Calu3 (cell line): ENCODE measurements at places on chromosomes 13 and 19. TPM values are rescaled to one million over a fixed set of nuclear protein-coding genes. Genes with fewer than 3 reads are reported as not detected.

TMPRSS9 gene
- not detected in 2 replicates for total RNA-seq

ZNF229 gene
- total RNA-seq = 4.0 and 4.2 TPM in 2 replicates

ADAT3 gene
- 6.7 TPM in 2 replicates for total RNA-seq

SETDB2 gene
- 4.9 and 6.0 TPM in 2 replicates for total RNA-seq

PCDH20 gene
- not detected in 2 replicates for total RNA-seq

DNA sequence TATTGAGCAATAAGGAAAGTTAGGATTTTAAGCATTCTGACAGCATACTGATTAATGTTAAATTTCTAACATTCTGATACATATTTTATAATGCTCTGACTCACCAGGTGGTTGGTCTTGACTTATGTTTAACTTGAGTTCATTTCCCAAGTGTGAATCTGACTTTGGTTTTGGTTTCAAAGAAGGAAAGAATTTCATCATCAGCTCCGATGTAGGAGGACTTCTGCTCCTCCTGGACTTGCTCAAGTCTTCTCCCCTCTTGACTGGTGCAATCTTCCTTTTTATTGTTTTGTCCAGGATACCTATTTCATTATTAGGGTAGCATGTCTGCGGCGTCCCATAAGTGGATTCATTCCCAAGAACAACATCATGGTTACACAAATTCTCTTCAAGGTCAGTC lies 141.3 kb downstream of the RNF17 start:
- DNase-seq = no peak

DNA sequence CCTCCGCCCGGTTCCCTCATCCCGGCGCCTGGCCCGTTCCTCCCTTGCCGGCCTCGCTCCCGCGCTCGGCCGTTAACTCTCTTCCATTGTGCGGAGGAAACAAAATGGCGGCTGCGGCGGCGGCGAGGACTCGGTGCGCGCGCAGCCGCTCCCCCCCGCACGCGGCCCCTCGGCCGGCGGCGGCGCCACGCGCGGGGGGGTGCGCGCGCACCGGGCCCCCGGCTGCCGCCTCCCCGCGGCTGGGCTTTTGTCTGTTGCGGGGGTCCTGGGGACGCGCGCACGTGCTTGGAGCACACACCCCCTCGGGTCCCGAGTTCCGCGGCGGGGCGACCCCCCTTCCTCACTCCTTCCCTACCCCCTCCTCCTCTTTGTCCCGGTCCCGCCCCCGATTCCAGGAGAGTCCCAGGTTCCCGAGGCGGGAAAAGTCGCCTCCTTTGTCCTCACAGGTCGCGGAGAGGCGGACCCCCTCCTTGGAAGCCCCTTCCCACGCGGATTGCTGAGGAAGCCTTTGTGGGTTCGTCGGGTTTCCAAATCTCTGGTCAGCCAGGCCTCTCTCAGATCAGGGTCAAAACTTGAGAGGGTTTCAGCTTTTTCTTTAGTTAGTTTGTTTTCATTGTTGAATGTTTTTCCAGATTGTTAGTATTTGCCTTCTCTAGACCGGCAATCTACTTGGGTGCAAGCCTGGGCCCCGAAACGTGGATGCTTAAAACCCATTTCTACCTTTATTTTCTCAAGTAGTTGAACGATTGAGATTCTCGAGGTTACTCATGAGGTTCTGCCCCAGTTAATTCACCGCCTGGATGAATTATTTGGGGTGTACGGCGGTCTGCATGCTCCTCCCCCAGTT lies 687 bp downstream of the ILF3 start:
- DNase-seq = peak; percentile 41

GRCh38 chr19:23262920-23263319 lies 12.7 kb upstream of the ZNF724 start:
- no peak for DNase-seq

ICAM4 gene
- 1.6 and 1.7 TPM in 2 replicates for total RNA-seq

GRCh38 chr13:110268061-110268460 lies 38.9 kb downstream of the COL4A1 start:
- DNase-seq = no peak

ACP7 gene
- 6.6 and 9.5 TPM in 2 replicates for total RNA-seq

- DNase-seq = no peak
Measured at GRCh38 chr19:42322305-42322704, 3.1 kb upstream of the MEGF8 start.

- DNase-seq = no peak
Measured at GRCh38 chr13:66855131-66855530, 375.0 kb downstream of the PCDH9 start.

DNA sequence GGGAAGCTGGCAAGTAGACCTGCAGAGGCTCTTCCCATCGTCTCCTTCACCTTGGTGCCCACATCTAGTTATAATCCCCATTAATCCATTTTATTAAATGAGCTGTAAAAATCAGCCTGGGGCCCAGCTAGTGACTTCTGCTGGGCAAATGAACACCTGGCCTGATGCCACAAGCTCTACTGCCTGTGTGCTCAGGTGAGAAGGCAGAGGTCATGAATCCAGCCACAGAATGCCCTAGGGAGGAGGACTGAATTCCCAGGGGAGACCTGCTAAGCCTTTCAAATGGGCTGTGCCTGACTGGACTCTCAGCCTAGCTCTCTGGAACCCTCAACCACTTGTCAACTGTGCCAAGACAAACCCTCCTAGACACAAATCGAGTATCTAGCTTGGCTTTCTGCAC lies 74.0 kb downstream of the PDS5B start:
- DNase-seq = peak; percentile 0

CCL25 gene
- not detected in 2 replicates for total RNA-seq

KLK3 gene
- total RNA-seq = not detected in 2 replicates

KIR3DL1 gene
- total RNA-seq = not detected in 2 replicates

- peak; percentile 85 for DNase-seq
Measured at GRCh38 chr19:12806242-12807081, at the start of gene RNASEH2A. Gene RNASEH2A (plus strand): TSS chr19:12806584. CDS start chr19:12806674, 90 bp downstream.

DNA sequence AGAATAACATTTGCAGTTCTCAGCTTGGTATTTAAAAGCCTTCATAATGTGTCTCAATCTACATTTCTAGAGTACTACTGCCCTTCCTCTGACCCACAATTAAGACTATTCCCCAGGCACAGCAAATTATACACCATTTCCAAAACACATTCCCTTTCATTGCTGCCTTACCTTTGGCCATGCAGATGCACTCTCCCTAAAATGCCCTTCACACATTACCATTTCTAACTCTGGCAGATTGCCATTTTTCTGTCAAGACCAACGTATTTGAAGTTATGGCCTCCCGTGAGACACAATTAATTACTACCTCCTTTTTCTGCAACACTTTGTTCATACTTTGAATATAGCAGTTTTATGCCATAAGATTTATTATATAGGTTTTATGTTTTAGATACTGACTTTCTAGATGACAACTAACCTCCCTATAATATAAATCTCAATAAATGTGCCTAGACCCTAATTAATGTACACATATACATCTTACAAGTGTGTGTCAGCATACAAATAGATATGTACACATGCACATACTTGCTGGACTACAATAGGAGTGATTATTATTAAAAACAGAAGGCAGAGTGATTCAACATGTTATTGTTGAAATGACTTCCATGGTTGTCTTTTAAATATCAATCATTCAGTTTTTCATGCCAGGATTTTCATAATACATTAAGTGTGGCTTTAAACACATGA lies 2902.5 kb downstream of the PCDH9 start:
- DNase-seq = no peak

DNA sequence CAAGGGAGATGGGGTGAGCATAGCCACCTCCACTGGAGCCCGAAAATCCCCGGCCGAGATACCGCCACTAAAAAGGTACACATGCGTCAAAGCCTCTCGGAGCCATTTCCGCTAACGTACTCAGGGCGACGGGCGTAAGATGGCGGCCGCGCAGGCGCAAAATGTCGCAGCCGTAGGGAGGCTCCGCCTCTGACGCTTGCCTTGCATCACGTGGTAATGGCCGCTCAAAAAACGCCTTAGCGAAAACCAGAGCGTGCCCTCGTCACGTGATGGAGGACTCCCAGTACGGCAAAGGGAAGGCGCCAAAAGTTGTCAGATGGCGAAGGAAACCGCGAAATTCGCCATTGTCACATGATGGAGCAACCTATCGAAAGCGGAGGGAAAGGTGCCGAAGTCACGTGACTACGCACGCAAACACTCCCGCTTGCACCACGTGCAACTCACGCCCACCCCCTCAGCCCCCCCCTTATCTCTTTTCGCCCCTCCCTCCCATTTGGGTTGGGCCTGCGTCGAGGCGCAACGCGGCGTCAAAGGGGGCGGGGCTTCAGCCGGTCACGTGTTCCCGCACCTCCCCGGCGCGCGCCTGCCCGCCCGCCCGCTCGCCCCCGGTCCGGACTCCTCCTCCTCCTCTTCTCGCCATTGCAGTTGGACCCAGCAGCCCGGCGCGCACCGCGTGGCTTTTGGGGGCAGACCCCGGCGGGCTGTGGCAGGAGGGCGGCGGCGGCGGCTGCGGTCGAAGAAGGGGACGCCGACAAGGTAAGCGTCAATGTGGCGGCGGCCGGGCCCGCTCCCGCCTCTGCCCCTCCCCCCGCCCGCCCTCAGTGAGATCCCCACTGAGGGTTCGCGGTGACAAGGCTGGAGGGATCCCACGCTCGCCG lies at the start of gene ILF3:
Gene ILF3, plus strand, starts transcription at position 615 of the 878 bp plus-strand sequence. CDS start 16,260 bp downstream, outside the sequence.
- DNase-seq = peak; percentile 95

DNA sequence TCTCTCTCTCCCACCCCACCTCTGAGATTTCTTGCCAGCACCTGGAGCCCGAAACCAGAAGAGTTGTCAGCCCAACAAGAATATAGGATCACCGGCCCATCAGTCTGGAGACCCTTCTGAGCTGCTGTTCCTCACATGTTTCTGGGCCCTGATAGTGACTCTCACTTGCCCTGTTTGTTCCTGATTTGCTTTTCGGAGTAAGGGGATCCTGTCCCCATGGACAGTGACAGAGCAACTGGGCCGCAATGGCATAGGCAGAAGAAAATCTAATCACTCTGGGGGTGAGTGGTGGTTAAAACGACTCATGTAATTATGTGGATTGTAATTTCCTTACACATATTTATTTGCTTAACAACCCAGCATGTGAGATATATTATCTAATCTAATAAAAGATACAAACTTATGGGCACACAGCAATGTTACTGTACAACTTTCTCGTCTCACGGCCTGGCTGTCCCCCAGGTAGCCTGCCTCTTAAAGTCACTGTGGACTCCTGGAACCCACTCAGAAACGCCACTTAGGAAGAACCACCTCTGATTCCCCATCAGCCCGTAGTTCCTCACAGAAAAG lies 663 bp upstream of the SMAD9 start:
- DNase-seq = no peak

DNA sequence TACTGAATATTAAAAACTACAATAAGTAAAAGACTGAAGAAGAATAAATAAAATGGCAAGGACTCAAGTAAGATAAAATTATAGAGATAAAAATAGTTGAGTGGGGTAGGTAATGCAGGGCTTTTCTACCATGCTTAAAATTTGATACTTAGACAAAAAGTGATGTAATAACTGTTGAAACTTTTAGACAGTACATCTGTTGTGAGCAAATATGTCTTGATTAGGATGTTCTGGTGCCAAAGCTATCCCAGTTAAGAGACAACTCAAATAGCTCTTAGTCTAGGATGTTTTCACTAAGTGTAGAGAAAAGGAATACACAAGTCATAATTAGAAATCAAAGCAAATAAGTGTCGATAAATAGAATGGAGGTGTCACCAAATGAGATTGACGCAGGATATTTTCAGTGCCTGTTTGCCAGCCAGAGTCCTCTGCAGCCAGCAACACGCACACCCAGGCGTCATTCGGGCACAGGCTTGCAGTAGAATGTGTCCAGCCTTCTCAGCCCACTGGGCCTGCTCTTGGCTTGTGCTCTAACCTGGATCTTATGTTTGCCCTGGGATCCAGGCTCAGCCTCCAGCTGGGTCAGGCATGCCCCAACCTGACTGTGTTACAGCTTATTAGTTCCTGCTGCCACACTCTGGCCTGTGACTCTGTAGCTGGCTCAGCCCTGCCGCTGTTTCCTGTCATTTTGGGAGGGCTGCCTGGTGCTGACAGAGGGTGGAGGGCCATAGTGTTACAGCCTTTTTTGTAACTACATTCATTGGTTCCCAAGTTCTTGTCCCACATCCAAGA lies 766.2 kb downstream of the PCDH17 start:
- no peak for DNase-seq

IL12RB1 gene
- total RNA-seq = not detected in 2 replicates

DNA sequence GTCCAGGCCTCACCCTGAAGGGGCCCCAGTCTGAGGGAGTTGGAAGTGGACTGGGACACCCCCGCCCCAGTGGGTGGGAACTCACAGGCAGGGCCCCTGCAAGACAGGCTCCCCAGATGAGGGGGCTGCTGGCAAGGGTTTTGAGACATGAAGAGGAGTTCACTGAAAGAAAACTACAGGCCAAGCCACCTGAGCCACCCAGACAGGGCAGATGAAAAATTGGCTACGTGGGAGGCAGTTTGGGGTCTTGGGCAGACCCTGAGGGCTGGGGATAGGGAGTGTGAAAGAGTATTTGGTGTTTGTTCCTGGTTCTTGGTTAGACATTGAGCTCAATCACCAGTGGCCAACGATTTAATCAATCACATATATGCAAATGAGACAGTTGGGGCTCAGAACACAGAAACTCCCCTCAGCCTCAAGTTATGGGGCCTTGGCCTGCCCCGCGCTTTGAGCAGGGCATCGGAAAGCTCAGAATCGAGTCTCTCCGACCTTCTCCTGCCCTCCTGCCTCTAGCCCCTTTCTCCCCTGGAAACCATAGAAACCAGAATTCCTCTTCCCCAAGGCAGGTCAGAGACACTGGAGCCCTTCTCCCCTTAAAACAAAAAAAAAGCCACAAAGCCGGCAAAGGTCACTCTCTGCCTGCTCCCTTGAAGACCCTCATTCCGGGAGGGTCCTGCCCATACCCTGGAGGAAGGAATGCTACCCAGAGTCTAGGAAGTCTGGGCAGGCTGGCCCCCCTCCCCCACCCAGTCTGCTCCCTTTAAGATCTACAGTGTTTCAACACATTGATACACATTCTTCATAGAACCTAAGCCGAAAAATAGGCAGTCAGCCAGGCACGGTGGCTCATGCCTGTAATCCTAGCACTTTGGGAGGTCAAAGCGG lies 1.3 kb upstream of the ISYNA1 start:
- DNase-seq = peak; percentile 37

APBA3 gene
- total RNA-seq = 18.1 and 19.6 TPM in 2 replicates

GRCh38 chr19:55258476-55258827 lies 365 bp downstream of the PPP6R1 start:
- DNase-seq = no peak

CATSPERD gene
- total RNA-seq = not detected in 2 replicates

GIPC3 gene
- not detected in 2 replicates for total RNA-seq

MEF2B gene
- 1.7 and 2.3 TPM in 2 replicates for total RNA-seq

- DNase-seq = no peak
Measured at GRCh38 chr13:102757006-102757405, 16.6 kb downstream of the TEX30 start.

- DNase-seq = peak; percentile 95
Measured at GRCh38 chr19:47231215-47232054, 436 bp upstream of the BBC3 start.

DNA sequence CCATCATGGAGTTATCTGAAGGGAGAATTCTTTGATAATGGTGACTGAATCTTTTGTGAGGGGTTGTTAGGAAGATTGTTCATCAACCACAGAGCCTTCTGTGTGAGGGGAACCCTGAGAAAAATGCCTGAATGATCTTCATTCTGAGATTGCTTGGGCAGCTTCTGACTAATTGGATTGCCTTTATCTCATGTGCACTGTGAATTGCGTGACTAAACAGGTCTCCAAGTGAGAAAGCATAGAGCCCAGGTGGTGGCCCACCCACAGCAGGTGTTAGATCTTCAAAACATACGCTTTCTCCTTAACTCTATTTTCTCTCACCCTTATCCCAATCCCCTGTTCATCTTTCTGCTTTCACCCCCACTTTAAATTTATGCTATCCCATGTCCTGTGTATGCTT lies 58.3 kb downstream of the DOCK9 start:
- DNase-seq = no peak

GRCh38 chr13:79581870-79582315 lies 100.9 kb downstream of the NDFIP2 start:
- DNase-seq = no peak

ERICH6B gene
- not detected in 2 replicates for total RNA-seq
